HFFc6 (cell line): ENCODE measurements at places on chromosomes 2 and 18. TPM values are rescaled to one million over a fixed set of nuclear protein-coding genes. Genes with fewer than 3 reads are reported as not detected.

DNA sequence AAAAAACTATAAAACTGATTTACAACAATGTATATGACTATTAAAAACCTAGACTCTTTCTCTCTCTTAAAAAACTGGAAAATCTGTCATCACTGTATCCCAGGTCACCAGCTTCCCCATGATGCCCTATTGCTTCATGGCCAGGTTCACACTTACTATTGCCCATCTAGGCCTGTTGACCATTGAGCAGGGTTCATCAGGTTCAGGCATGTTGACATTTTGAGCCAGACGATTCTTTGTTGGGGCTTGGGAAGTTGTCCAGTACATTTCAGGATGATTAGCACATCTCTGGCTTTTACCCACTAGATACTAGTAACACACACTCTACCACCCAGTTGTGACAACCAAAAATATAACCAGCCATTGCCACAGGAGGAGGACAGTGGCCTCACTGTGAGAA is 26.9 kb upstream of the RAB27B start:
- DNase-seq, result no peak

The KATNAL2 gene
- 0.92 to 0.94 TPM (median 0.93 TPM) in 3 replicates for total RNA-seq

- DNase-seq, result no peak
These were observed 139.2 kb downstream of the SLC4A3 start for GRCh38 chr2:219766658-219767057.

DNA sequence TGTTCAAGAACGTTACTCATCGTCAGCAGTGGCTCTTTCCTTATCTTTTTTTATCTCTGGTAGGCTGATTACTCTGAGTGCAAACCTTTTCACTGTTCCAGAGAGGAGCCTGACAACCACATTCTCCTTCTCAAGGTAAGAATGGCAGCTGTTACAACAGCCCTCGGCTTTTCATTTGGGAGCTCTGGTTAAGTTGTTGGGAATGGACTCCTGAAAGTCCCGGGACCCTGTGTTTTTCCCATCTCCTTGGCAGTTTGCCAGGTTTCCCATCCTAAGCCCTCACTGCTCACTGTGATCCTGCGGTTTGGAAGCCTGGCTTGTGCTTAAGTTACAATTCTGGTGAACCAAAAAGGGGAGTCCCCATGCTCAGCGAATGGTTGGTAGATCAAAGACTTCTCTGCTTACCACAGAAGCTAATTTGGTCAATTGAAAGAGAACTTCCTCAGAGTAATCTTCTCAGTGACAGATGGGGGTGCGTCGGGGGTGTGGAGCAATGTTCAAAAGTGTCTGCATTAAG is 122.3 kb downstream of the LYPD6B start:
- DNase-seq, result no peak

- DNase-seq, result no peak
These were observed 1154.5 kb upstream of the CHAC2 start for GRCh38 chr2:52613064-52613463.

The LANCL1 gene
- 43.9 to 54.5 TPM (median 46.0 TPM) in 3 replicates for total RNA-seq

The UGT1A5 gene
- not detected in 2 replicates for total RNA-seq

The PRSS56 gene
- total RNA-seq, result not detected in 3 replicates

DNA sequence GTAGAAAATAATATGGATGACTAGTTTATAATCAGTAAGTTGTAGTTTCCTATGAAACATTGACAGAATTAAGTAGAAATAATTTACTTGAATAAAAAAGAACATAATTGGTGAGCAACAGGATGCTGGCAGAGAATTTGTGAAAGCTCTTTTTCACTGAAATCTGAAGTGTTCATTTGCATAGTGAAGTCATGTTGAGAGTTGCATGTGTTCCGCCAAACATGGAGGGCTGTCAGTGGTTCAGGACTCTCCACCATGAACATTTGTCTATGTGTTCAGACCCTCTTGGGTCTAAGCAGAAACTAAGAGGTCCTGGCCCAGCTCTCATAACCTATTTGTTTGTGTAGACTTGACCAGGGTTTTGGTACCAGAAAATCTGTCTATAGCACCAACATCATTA is 182.5 kb upstream of the LINC00305 start:
- no peak for DNase-seq

GRCh38 chr2:12212841-12213597 is 466.6 kb downstream of the LPIN1 start:
- DNase-seq, result no peak

The CYRIA gene
- total RNA-seq, result not detected in 3 replicates
